CD8-positive, alpha-beta T cell (primary cell): ENCODE measurements at places on chromosomes 6 and 20.
A peak's percentile ranks its signal among the peaks of the same experiment; 100 is the strongest.

DNA sequence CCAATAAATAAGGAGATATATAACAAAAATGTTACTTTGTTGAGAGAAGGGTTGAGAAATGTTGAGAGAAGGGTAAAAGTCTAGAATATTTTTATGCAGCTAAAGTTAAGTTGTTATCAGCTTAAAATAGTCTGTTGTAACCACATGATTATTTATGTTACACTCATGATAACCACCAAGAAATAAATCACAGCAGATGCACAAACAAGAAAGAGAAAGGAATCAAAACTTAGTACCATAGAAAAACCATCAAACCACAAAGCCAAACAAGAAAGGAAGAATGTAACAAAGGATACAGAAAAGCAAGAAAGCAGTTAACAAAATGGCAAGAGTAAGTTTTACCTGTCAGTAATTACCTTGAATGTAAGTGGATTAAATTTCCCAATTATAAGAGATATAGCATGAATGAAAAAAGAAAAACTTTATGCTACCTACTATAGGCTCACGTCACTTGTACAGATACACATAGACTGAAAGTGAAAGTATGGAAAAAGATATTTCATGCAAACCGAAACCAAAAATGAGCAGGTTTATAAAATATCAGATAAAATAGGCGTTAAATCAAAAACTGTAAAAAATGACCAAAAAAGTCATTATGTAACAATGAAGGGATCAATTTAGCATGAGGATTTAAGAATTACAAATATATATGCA, 93.6 kb downstream of the STXBP5 start:
- no peak for DNase-seq

DNA sequence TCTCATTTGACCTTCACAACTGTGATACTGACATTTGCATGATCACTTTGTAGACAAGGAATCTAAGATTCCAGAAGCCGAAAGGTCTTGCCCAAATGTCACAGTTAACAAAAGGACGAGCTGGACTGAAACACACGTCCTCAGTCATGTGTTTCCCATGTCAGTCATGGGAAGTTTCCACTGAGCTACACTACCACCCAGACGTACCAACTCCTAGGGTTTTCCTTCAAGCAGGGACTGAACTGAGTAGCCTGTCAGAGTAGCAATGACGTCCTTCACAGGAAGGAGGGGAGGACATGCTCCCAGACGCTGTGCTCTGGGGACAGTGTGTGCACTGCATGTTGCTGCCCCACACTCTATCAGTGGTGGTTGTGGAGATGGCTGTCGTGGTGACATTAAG, 215.8 kb upstream of the SMLR1 start:
- no peak for DNase-seq

DNA sequence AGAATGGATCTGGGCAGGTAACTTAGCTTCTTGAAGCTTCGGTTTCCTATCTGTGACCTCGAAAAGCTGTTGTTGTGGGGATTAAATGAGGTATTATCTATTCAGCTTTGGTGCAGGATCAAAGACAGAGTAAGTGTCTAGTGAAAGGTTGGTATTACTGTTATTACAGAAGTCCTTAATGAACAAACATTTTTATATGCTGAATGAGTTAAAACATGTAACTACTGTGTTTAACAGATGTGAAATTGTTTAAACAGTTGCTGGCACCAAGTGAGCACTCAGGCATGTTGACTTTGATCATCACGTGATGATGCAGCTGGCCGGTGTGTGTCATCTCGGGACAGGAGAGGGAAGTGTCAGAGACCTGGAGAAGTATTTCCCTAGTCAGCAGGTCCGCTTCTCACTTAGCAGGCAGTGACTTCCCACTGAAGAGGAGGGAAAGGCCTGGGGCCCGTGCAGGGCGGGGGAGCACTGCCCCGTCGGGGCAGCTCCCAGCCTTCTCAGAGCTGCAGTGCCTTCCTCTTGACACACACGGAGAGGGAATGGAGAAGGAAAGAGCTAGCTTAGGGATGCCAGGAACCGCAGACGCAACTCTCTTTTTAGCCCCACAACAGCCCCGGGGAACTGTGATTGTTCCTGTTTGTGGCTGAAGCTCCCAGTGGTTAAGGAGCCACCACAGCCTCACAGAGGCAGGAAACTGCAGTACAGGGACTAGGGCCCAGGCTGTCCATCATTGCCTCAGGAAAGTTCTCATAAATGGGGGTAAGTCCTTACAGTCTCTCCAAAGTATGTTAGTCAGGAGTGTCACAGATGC, 18.0 kb downstream of the TUBB2A start:
- DNase-seq, result no peak

DNA sequence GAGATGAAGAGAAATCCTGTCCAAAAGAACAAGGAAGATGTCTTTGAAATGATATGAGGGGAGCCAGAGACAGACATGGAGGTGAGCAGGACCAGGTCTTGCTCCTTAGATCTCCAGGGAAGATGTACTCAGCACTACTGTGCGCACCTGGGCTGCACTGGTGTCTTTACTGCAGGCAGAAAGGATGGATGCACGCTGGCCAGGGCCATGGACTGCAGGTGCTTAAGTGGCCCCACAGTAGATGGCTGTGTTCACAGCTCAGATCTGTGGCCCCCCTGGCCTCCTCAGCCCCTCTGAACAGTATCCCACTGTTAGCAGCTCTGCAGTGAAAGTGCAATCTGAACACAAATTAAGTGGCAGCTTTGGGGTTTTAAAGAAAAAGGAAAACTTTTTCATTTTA, 343.0 kb downstream of the NRN1 start:
- no peak for DNase-seq

GRCh38 chr6:75876152-75876551, 127.1 kb downstream of the MYO6 start:
- DNase-seq, result no peak

DNA sequence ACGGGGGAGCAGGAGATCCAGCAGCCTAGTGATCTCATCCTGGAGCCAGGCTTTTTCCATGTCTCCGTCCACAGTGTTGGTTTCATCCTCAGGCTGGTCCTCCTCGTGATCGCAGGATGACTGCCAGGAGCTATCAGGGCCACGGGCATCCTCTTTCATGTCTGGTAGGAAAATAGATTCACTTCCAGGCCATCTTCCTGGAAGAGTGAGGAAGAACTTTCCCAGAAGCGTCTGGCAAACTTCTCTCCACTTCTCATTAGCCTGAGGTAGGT, 15.3 kb upstream of the SLC9A8 start:
- DNase-seq, result no peak

GRCh38 chr20:59316911-59317731, 16.7 kb downstream of the EDN3 start:
- DNase-seq, result no peak

DNA sequence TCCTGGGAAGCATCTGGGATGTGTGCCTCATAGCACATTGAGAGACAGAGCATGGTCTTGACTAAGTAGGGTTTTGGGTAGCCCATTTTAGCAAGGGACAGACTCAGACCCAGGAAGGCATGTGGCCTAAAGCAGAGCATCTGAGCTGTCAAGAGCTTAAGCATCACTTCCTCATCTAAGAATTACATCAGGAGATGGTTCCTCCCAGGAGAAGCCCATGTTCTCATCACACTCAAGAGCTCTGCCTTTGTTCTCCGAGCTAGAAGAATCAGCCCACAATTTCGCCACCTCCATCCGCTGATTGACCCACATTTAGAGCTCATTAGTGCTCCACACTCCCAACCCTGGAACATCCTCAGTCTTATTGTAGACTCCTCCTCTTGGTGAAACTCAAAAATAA, 68.3 kb downstream of the NPEPL1 start:
- DNase-seq, result no peak

DNA sequence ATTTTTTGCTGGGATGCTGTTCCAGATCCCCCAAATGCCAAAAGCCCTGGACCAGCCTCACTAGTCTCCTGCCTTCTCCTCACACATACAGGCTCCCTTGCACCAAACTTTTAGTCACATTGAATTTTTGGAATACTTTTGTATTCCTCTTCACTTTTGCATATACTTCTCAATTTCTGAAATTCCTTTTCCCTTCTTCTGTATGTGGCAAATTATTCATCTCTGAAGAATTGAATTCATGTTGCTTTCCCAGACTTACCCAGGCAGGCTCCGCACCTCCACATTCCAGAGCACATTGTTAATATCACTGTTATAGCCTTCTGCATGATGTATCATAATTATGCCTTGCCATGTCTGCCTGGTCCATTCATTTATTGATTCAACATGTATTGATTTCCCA, 255.3 kb upstream of the POU3F2 start:
- DNase-seq, result no peak

- DNase-seq, result no peak
Measured at GRCh38 chr6:13508711-13509705, 21.6 kb upstream of the GFOD1 start.

DNA sequence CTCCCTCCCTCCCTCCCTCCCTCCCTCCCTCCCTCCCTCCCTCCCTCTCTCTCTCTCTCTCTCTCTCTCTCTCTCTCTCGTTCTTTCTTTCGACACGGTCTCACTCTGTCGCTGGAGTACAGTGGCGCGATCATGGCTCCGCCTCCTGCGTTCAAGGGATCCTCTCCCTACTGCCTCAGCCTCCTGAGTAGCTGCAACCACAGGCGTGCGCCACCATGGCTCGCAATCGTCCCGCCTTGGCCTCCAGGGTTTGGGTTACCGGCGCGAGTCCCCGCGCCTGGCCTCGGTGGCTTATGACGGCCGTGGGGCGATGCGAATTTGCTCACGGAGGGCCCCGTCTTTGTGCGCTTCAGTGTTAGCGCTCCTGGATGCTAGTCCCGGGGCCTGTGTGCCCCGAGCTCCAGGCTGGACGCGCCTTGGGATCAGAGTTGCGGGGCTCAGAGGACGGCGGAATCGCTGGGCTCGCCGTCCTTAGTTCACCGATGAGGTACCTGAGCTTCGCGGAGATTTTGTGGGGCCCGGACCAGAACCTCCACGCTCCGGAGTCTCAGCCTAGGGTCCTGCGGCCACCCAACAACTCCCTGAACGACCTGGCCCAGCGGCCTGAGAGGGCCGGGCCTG, 45.2 kb downstream of the MCUR1 start:
- DNase-seq, result no peak

DNA sequence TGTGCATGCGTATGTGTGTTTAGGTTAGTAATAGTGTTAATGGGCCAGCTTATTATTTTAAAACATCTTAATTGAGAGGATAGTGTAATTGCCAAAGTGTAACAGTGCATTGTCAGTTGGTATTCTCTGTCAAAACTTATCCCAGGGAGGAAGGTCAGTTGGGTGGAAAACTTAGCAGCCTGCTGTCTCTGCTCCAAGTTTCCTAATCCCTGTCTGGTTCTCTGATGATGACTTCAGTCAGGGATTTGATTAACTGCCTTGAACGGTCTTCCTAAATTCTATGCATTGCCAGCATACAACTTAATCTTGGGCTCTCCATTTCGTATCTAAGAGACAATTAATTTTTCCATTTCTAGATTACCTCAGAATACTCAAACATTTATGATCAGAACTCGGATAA, 51.1 kb downstream of the L3MBTL3 start:
- no peak for DNase-seq

DNA sequence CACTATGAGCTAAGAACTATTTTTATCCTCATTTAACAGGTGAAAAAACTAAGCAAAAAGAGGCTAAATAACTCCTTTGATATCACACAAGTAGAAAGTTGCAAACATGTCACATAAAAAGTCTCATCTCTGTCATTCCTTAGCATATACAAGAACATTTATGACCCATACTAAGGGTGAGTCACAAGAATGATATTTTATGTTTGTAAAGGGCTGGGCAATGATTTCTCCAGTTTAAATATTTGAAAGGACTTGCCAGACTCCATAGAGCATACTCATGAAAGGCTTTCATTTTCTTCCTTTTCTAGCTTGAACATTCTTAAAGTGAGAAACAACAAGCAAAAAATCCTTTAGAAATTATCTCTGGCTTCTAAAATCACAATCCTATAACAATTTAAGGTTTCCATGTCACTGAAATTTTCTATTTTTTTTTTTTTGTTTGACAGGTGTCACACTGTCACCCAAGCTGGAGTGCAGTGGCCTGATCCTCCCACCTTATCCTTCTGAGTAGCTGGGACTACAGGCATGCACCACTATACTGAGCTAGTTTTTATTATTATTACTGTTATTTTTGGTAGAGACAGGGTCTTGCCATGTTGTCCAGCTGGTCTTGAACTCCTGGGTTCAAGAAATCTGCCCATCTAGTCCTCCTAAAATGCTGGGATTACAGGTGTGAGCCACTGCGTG, 338.0 kb upstream of the KHDRBS2 start:
- no peak for DNase-seq

GRCh38 chr6:132669690-132670291, 10.8 kb upstream of the TAAR1 start:
- DNase-seq, result peak; percentile 30

DNA sequence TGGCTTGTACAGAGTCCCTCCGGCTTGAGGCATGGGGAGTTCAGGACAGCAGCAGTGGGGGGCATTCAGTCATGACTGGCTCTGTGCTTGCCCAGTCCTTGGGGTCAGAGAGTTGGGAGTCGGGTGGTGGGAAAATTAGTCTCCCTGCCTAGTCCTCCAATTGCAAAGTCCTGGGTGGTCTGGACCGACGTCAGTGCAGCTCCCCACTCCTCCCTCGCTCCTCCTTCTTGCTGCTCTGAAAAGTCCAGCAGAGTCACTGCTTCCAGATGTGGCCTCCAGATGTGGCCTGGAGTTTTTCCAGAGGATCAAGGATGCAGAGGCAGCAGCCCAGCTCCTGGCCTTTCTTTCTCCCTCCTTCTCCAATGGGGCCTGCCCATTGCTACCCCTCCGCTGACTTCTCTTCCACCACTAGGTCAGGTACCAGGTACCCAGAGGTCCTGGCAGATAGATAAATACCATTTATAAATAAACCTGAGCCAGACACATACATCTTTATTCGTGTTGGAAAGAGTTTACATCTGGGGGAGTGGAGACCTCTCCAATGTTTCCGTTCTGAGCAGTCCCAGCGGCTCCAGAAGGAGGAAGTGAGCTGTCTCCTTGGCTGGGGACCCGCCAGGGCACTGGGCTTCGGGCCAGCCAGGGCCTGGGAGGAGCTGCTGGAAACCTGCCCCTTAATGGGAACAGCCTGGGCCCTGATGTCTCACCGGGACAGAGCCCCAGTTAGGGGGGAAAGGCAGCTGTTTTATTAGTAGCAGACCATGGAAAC, 49.0 kb upstream of the RNF24 start:
- no peak for DNase-seq

DNA sequence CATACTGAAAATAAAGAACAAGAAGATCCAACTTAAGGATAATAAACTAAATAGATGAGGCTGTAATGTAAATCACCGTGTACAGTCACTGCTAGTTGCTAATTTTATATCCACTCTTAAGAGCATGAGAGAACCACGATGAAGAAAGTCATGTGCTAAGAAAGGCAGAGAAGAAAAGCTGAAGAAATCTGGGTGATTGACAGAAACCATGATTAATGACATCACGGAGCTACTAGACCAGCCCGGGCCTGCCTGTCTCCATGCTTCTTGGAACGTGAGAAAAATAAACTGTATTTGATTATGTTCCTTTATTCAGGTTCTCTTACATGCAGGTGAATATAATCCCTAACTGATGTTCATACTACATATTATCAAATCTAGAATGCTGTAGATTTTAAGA, 84.2 kb upstream of the E2F3 start:
- no peak for DNase-seq

GRCh38 chr6:52595000-52595795, 18.3 kb upstream of the TRAM2 start:
- no peak for DNase-seq
